ENCODE measurements at places on chromosomes 3 and 15.

GRCh38 chr3:187295316-187296034 lies 3.9 kb upstream of the MASP1 start:
- DNase-seq = no peak

- no peak for DNase-seq
Observed at GRCh38 chr15:86595741-86596140, 516.1 kb downstream of the AGBL1 start.

DNA sequence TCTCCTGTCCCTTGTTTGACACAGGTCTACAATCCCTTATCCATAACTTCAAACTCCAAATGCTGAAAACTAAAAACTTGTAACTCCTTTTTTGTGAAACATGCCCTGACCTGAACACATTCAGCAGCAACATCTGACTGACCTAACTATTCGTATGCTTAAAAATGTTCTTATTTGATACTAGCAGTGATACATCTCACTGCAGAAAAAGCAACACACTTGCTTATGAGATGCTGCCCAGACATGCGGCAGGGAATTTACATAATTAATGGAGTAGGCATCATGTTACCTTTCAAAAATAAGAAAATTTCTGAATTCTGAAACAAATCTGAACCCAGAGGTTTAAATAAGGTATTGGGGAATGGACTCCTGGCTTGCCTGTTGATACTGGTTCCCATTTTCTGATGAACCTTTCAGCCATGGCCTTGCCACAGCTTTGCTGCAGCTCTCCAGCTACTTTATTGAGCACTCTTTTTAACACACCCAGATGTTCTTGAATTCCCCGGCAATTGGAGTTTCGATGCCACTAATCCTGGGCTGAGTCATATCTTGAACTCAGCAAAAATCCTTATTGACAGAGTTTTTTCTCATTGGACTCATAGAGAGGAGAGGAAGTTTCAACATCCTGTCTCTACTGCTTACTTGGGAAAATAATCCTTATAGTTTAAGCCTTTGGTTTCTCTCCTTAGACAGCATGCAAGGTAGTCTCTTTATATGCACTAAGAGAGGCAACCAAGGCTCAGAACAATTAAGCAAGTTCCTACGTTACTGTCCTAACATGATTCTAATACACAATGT lies 296.6 kb upstream of the LMCD1 start:
- DNase-seq = no peak

GRCh38 chr3:53633197-53633787 lies 138.9 kb downstream of the CACNA1D start:
- DNase-seq = no peak

DNA sequence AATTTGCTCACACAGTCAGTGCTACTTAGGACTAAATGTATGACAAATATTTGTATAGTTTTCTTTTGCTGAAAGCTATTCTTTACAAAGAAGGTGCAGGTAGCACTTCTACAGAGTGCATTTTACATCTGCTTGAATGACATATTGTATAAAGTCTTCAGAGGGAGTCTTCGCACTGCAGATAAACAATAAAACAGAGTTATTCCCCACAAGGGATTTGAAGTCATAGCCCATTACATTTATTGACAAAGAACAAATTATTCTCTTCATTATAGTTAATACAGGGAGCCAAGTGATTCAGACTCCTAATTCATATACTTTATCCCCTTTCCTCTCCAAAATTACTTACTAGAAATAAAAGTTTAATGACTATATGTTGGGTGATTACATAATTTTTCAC lies 529.7 kb downstream of the EDEM1 start:
- no peak for DNase-seq

- DNase-seq = no peak
Observed at GRCh38 chr3:65928110-65928509, 110.6 kb downstream of the MAGI1 start.

GRCh38 chr3:98521897-98522543 lies 682 bp downstream of the CLDND1 start:
- peak; percentile 36 for DNase-seq

DNA sequence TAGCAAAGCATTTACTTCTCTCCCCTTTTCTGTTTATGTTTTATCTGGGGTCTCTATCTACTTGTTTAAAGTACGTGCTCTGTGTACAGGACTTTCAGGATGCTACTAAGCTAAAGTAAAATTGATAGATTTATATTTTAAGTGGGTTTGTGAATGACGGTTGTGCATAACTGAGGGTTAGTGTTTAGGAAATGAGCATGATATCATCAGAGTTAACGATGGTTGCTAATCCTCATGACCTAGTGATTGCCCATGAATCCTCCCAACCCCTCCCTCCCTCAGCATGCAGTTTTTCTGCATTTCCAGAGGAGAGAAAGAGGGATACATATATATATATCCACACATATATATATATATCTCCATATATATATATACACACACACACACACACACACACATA lies 957.2 kb downstream of the TUSC7 start:
- DNase-seq = no peak

GRCh38 chr15:75675579-75676404 lies 28.1 kb downstream of the SNX33 start:
- DNase-seq = no peak

DNA sequence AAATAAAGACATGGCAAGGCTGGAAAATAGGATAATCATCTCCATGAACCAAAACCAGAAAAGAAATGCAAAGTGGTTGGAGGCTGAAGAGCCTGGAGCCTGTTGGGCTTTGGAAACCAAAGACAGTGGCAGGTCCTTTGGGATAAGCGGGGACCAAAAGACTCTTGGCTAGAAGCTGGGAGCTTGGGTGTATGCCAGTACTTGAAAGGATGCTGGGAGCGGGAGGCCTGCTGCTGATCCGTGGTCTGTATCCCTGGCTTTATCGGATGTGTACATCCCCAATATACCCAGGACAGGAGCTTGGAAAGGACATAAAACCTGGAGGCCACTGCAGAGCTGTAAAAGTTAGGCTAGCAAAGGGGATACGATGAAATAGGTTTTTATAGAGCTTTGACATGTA lies 1.3 kb upstream of the CHRNB4 start:
- no peak for DNase-seq

DNA sequence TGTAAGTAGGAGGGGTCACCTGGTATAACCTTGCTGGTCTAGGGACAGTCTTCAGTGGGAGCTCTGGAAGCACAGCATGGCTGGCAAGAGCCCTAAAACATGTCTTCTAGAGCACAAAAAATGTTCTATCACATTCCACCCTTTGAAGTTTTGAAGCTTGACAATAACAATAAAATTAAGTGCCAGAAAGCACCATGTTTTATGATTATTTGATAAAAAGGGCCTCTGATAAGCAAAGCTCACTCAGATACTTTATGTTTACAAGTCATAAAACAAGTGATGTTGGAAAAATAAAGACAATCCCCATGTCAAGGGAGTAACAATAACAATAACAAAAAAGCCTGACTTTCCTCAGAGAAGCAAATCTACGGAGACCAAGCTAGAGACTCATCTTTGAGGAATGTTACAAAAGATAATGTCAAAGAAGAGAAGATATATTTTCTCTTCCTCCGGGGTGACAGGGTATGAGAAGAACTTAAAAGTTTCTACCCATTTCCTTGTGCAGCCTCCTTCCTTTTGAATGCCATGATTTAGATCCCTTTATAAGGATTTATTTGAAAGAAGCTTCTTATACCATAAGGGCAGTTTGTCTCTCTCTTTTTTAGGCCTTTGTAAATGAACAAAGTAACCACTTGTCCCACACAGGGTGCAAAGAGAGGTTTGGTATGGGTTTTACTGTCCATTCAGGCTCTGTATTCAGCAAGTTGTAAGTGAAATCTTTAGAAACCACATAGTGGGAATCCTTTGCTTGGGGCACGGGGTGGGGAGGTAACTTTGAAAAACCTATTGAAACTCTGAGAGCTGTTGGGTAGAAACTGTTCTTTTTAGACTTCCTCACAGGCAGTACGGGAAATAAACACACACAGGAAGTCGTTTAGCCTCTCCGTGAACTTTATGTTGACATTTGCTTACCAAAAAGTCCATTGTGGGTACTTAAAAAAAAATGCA lies 109.6 kb upstream of the RBMS3 start:
- no peak for DNase-seq

GRCh38 chr3:16253601-16254000 lies 11.1 kb downstream of the DPH3 start:
- DNase-seq = no peak

GRCh38 chr3:16257309-16257708 lies 7.4 kb downstream of the DPH3 start:
- no peak for DNase-seq

DNA sequence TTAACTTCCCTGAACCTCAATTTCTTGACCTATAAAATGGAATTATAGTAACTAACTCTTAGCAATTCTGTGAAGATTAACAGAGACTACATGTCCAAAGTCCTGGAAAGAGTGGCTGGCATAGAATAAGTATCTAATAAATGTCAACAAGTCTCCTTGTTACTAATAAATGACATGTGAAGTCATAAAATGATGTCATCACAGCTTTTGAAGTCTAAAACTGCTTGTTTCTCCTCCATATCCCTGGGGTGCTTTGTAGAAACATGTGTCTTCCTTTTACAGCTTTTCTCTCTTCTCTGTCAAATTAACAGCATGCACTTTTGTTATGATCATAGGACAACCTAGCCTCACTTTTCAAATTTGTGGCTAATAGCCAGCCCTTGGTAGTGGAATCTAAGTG lies 510.2 kb downstream of the NTRK3 start:
- DNase-seq = no peak

- no peak for DNase-seq
Observed at GRCh38 chr3:48750856-48751255, 33.8 kb upstream of the IP6K2 start.

DNA sequence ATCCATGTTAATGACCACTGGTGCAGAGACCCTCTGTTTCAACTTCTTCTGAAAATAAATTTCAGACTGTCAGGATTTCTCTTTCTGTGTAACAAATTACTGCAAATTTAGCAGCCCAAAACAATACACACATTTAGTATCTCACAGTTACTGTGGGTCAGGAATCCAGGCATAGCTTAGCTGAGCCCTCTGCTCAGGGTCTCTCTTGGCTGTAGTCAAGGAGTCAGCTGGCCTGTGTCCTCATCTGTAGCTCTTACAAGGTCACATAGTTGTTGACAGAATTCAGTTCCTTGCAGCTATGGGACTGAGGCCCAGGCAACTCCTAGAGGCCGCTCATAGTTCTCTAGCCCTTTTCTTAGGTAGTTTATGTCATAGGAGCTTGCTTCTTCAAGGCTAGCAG lies 51.9 kb downstream of the NKIRAS1 start:
- peak; percentile 12 for DNase-seq

DNA sequence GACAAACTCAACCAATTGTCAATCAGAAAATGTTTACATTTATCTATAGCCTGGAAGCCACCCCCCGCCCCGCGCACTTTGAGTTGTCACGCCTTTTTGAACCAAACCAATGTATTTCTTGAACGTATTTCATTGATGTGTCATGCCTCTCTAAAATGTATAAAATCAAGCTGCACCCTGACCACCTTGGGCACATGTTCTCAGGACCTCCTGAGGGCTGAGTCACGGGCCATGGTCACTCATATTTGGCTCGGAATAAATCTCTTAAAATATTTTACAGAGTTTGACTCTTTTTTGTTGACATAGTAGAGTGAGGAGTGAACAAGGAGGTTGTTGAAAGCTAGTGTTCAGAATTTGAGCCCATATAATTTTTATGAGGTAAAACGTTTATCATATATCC lies 6.5 kb downstream of the MCTP2 start:
- DNase-seq = no peak

DNA sequence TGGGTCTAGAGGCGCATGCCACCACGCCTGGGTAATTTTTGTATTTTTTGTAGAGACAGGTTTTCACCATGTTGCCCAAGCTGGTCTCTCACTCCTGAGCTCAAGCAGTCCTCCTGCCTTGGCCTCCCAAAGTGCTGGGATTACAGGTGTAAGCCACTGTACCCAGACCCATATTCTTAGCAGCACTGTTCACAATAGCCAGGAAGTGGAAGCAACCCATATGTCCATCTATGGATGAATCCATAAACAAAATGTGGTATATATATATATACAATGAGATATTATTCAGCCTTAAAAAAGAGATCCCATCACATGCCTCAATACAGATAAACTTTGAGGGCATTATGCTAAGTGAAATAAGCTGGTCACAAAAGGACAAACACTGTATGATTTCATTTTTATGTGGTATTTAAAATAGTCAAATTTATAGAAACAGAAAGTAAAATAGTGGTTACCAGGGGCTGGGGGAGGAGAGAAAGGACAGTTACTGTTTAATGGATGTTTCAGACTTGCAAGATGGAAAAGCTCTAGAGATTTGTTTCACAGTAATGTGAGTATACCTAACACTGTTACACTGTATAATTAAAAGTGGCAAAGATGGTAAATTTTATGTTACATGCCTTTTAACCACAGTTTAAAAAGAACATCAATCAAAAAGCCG lies 35.7 kb upstream of the GRAMD1C start:
- no peak for DNase-seq

GRCh38 chr15:72249142-72249810 lies 18.3 kb upstream of the PKM start:
- DNase-seq = no peak

- DNase-seq = no peak
Observed at GRCh38 chr15:27936164-27936563, 163.0 kb downstream of the OCA2 start.

DNA sequence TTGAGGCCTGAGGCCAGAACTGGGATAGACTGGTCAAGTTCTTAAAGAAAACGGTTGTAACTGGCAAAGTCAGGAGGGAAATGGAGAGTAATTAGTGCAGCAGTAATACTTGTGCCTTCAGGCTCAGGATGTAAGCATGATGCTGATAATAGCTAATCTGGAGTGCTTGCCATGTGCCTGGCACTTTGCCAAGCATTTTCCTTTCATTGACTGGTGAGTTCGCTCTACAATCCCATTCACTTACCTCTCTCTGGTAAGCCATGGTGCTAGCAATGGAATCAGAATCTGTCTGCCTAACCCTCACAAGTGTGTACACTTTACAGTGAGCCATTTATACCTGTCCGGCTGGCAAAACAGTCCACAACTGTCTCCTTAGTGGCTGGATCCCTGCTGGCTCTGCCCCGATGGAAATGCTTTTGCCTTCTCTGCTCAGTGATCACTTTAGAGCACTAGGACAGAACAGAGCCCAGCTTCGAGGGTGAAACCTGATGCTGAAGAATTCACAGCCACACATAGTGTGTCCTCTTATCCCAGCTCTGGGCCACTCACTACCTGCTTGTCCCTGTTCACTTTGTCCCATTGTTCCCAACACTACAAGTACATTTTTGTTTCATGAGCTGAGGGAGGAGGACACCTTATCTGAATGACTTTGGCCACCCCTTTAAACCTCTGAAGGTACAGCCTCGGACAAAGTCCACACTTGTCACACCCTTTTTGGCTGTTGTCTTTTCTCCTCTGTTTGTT lies 10.3 kb downstream of the CHP1 start:
- no peak for DNase-seq

- DNase-seq = no peak
Observed at GRCh38 chr15:89088605-89089315, 504 bp downstream of the ABHD2 start.

GRCh38 chr15:52206446-52206845 lies 15.3 kb upstream of the GNB5 start:
- DNase-seq = no peak

GRCh38 chr3:16290007-16290826 lies 25.2 kb downstream of the OXNAD1 start:
- DNase-seq = no peak

- DNase-seq = no peak
Observed at GRCh38 chr15:52014616-52015015, 4.4 kb upstream of the MAPK6 start.

- DNase-seq = no peak
Observed at GRCh38 chr3:12974819-12975218, 98.4 kb downstream of the IQSEC1 start.

Data from right renal cortex interstitium (tissue), 3 donors.